ENCODE measurements at places on chromosomes 5 and 9.
A peak's percentile ranks its signal among the peaks of the same experiment; 100 is the strongest.

DNA sequence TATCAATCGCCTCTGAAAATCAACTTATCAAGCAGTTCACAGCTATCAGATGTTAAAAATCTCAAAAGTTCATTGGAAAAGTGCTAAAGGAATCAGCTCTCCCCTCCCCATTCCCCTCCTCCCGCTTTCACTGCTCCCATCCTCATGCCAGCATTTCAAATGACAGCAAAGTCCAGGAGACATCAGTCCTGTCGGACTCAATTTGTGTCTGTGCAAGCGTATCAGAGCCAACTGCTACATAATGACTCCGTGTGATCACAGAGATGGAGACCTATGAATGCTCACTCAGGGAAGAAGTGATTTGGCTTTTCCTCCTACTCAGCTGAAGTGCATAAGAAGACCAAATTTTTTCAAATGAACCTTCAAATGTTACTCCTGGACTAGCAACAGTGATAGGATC is 937.2 kb upstream of the DMAC1 start:
- no peak for DNase-seq

DNA sequence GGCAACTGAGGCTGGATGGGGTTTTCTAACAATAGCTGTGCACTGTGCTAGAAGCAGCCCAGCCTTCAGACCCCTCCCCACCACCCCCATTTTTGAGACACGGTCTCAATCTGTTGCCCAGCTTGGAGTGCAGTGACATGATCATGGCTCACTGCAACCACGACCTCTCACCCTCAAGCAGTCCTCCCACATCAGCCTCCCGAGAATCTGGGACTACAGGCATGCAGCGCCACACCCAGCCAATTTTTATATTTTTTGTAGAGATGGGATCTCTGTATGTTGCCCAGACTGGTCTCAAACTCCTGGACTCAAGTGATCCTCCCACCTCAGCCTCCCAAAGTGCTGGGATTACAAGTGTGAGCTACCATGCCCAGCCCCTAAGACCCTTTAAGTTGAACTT is 182.5 kb downstream of the DRD1 start:
- no peak for DNase-seq

GRCh38 chr9:106921341-106921899 is 58.5 kb downstream of the ZNF462 start:
- no peak for DNase-seq

DNA sequence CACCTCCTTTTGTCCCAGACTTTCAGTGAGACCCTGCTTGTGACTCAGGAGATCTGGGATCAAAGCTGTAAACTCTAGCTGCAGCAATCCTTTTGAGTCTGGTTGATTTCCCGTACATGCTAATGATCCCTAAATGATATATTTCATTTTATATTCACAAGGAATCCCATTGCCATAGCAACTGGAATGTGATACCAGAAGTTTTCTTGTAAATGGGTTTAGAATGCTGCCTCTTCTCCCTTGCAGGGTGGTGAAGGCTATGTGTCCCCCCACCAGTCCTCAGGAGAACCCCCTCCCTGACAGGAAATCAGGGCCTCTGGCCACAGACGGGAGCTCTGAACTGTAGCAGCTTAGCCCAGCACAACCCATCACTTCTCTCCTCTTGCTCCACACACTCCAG is 215.0 kb downstream of the FSTL4 start:
- DNase-seq = no peak

- DNase-seq = no peak
Measured at GRCh38 chr9:137762414-137763061, 115.0 kb upstream of the CACNA1B start.

DNA sequence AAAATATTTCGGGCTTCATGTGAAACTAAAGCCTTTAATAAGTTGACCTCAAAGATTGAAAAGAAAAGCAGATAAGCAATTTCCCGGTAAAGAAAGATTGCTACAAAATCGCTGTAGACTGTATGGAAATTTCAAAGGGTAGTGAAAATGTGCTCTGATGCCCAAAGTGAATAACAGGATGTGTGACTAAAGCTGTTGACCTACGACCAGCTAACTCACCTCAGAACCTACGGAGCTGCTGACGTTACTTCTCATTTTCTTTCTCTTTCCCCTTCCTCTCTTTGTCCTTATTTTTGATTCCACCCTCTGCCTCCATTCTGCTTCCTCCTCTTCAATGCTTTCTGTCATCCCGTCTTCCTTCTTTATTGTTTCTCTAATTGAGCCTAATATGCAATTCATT is 103.2 kb downstream of the PDE4D start:
- no peak for DNase-seq

DNA sequence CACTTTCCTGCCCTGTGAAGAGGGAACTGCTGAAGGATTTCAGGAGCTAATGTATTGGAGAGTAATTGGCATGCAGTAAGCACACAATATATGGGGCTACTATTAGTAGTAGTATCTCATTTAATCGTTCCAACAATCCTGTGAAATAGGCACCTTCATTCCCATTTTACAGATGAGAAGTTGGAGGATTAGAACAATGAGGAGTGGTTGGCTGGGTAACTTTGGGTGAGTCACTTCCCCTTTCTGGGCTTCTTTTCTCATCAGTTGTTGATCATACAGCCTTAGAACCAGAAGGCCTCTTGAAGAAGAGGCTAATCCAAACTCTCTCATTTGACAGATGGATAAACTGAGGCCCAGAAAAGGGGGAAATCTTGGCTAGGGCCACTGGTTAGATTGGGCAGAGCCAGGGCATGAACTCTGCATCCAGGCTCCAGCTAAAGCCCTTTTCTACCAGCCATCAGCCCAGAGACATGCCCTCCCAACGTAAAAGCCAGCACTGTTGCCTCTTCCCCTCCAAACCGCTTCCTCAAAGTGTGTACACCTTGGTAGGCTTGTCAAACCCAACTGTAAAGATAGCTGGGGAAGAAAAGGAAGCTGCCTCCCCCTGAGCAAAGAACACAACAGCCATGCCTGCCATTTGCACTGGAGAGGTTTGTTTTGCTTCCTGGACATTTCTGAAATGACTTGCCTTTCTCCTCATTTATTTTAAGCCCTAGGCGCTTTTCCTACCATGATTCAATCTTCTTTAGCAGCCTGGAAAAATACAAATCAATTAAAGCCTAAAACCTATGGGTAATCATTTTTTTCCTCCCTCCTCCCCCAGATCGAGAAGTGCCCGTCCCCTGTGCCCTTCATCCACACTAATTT is 992 bp downstream of the SPACA9 start:
- no peak for DNase-seq

DNA sequence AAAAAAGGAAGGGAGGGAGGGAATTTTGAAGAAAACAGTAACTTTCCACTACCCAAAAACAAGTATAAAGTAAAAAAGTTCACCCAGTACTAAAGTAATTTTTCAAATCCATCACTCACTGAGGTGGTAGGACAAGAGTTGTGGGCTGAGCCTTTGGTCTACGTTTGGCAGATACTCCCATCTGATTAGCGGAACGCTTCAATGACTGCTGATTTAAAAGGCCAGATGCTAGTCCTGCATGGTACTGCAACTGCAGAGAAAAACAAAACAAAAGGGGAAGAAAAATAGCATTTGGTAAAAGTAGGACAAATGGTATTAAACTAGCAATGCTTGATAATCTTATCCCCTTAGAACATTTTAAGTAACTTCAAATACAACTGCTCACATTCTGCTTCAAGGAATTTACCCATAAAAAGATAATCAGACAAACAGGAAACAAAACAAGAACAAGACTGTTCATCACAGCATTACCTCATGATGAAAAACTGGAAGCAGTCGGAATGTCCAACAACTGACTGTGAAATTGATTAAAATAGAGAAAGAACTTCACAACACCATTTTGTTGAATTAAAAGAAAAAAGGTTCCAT is 65.4 kb downstream of the MED27 start:
- no peak for DNase-seq

DNA sequence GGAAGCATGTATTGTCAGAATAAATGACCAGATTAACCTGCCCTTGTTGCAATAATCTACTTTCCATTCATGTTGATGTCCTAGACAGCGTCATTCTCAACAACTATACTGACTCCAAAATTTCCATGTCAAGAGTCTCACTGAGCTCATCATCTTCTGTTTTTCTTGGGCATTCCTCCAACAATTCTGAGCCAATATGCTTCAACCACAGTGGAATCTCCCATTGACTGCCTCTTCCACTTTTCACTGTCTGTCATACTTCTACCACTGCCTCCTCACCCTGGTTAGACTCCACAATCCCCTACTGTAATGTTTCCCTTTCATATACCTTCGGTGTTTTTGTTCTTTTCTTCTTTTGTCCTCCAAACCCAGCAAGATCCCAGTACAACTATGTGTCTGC is 162.8 kb downstream of the TLE1 start:
- DNase-seq = no peak

DNA sequence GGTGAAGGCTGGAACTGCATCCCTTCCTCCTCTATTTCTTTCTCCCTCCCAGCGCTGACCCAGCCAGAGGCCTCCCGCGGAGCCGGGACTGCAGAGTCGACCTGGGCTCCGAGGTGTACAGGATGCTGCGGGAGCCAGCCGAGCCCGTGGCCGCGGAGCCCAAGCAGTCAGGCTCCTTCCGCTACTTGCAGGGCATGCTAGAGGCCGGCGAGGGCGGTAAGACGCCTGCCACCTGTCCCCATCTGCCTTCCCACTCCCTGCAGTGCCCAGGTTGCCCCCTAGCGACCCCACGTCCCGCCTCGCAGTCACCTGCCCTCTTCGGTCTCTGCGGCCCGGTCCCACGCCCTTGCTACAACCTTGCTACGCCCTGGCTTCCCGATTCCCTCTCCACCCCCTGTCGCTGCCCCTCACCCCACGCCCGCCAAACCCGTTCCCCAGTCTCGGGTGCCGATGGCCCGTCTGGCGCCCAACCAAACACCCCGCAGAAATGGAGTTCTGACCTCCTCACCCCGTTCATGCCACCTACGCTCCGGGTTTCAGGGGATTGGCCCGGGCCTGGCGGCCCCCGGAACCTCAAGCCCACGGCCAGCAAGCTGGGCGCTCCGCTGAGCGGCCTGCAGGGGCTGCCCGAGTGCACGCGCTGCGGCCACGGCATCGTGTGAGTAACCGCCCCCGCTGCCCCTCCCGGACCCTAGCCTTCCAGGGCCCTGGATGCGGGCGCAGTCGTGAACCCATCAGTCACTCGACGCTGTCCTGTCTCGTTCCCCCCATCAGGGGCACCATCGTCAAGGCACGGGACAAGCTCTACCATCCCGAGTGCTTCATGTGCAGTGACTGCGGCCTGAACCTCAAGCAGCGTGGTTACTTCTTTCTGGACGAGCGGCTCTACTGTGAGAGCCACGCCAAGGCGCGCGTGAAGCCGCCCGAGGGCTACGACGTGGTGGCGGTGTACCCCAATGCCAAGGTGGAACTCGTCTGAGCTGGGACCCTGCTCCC is 14.1 kb downstream of the PDLIM4 start:
- no peak for DNase-seq

GRCh38 chr5:151123897-151124751 is 33.5 kb downstream of the ANXA6 start:
- peak; percentile 52 for DNase-seq

GRCh38 chr9:15377625-15378540 is 44.8 kb upstream of the SNAPC3 start:
- DNase-seq = no peak

DNA sequence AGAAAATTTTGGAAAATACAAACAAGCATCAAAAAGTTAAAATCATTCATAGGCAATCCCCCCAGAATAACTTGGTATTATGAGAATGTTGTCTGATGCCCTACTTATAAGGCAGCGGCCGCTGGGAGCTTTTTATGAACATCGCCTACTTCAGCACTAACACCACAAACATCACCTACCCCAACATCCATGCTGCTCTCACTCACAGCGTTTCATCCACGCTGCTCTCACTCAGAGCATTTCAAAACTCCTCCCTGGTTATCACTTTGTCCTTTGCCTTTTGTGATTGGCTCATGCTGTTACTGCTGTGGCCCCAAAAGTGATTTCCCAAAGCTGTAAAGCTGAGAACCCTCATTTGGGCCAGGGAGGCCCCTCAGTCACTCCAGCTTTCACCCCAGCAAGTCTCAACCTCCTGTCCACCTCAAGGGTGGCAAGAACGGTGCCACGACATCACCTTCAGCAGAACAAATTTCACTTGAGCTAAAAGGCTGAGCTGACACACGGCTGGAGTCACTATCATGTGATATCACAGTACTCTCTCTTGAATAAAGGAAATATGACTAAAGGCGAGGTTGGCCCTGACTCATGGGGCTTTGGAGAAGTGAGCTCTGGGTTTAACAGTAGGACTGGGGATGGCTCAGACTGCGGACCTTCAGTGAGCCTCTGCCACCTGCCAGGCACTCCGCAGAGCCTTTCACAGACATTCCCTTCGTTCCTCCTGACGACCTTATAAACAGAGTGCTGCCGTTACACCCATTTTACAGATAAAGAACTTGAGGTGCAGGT is 25.2 kb downstream of the SHC3 start:
- DNase-seq = no peak

DNA sequence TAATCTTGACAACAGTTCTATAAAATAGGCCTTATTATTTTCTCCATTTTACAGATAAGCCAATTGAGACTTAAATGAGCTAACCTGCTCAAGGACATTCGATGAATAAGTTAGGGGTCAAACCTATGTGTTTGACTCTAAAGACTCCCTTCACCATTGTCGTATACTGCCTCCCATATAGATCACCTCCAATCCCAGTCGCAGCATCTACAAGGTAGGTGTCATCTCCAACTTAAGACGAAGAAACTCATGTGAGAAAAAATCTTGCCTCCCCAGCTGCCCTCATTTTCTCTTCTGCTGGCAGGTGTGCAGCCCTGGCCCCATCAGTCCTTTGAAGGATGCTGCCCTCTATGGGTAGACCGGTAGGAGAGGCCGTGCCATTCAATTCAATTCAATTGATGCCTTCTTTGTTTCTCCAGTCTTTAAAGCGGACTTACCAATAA is 75.2 kb upstream of the SMARCA2 start:
- DNase-seq = no peak

DNA sequence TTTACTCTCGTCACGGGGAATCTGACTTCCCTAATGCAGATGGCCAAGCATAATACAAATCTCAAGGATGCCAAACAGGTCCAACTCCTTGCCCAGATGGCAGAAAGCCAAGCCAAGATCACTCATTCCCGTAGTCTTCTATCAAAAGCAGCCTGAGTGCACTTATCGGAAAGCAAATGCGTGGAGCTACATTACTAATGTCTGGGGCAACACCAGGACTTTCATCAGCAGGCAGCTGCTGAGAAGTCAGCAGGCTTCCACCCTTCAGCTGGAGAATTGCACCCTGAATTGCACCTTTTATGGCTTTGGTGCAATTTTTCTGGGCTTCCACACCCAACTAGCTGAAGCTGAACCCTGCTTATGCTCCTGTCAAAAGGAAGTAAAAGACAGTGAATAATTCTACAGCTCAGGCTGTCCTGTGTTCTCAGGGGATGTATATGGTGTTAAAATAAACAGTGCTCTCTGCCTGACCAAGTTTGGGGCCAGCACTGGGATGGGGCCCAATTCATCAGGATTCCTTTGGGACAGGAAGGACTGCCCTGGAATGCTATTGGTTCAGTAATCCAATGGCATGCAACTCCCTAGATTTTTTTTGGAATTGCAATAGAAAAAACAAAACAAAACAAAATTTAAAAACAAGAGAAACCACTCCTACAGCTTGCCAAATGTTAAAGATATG is 92.6 kb downstream of the DPYSL3 start:
- DNase-seq = no peak

DNA sequence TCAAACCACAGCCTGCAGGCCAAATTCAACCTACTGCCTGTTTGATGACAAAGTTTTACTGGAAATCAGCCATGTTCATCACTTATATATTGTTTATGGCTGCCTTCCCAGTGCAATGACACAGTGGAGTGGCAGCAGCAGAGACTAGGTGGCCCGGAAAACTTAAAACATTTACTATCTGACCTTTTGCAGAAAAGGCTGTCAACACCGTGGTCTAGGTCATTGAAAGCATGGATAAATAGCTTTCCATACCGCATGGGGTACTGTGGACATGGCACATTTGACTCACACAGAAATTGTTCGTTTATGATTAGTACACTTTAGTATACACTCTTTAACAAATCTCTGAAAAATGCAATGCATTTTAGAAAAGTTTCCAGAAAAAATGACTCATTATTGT is 298.3 kb upstream of the EFNA5 start:
- DNase-seq = no peak
